Panc1 (cell line): ENCODE measurements at places on chromosomes 3 and 15. TPM values are rescaled to one million over a fixed set of nuclear protein-coding genes. Genes with fewer than 3 reads are reported as not detected.

GRCh38 chr3:188659449-188660090, 505.6 kb downstream of the LPP start:
- DNase-seq: no peak

The THRB gene
- total RNA-seq: 3.9 TPM

- DNase-seq: no peak
Measured at GRCh38 chr15:67121644-67122605, 56.5 kb downstream of the SMAD3 start.

DNA sequence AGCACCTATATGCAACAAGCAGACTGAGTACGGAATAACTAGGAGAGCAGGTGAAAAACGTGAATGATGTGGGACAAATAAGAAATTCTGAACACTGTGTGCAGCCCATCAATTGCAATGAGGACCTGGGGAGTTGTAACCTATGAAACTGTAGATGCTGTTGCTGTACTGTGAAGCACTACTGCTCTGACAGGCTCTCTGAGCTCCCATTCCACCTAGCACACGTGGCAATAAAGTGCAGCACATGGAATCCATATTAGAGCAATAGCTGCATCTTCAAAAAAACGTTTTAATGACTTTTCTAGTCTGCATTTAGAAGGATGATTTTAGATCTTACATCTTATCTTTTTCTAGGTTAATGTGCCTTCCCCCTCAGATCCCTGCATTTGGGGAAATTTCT, 748.7 kb upstream of the GOLIM4 start:
- no peak for DNase-seq
